ENCODE measurements at places on chromosomes 16 and 17.

DNA sequence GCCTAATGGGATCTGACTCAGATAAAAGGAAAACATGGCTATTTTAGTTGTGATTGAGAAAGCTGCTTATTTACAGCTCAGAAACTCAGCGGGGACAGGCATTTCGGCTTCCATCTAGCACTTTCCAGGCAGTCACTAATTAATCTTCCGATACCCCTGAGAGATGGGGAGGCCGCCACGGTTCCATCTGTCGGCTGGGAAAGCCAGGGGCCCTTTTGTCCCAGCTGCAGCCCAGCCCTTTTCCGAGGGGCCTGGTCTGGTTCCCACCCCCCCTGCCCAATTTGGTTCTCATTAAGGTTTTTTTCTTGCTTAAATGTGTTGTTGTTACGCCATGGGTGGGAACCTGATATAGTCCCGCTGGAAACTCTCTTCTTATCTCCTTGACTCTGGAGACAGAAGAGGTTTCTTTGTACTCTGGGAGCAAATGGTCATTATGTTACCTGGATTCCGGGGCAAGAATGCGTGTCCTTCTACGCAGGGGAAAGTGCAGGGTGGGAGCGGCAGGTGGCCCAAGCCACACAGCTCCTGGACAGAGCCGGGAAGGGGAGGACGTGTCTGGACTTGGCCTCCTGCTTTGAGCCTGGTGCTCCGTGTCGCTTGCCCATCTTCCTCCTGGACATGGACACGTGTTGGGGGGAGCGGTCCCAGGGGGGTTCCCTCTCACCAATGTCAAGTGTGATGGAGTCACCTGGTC, 50.9 kb upstream of the GSE1 start:
- DNase-seq = no peak

DNA sequence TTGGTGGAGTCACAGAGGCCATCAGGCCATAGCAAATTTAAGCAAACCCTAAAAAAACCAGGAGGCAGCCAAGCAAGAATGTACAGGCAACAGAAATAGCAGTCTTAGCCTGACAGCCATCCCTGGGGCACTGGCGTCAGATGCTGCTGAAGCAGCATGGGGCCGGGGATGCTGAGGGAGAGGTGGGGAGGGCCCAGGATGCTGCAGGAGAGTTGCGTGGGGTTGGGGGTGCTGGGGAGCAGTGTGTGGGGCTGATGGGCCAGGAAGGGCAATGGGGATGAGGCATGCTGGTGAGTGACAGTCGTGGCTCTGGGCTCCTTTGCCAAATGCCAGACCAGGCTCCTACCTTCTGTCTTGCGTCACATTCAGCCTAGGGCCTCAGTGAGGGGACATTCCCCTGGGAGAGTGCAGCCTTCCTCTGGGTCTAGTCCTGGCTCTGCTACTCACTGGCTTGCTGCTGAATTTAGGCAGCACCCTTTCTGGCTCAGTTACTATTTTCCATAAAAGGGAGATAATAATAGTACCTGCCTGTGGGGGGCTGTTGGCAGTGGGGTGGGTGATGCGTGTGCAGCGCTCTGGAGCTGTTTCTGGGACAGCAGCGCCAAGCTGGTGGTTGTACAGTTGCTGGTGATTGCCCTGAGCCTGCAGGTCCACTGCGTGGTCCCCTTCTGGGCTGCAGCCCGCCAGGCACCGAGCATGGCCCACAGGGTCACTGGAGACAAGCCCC, 88.1 kb downstream of the AMFR start:
- DNase-seq = no peak

DNA sequence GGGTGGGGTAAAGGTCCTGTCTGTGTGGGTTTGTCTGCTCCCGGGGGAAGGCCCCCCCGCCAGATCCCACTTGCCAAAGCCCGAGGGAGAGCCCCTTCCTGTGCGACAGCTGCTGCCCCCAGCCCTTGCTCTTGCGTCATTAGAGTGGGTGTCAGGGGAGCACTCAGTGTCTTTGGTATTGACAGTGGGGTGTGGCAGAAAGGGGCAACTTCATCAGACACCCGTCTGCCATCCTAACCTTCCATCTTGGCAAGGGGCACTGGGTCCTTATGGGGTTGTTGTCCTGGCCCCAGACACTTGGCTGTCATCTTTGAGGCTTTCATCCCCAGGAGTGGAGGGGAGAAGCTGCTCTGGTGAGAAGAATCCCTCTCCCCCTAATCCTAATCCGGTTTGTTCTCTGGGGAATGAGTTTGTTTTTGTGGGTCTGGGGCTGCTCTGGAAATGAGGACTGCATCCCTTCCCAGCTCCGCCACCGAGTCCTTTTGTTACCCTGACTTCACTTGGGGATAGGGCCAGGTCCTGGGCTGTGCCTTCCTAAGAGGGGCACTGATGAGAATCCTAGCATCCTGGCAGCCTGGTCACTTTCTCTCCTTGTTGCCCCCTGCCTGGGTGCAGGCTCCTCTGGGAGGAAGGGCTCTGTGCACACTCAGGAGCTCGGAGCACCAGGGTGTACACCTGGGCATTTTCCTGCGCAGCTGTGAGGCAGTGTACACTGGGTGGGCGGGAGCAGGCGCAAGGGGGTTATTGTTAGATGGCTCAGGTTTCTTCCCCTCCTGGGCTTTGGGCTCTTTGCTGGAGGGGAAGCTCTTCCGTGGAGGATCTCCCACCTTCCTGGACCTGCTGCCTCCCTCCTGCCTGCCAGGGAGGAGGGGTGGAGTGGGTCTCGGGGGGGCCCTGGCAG, 21.1 kb downstream of the GJD3 start:
- DNase-seq = no peak

DNA sequence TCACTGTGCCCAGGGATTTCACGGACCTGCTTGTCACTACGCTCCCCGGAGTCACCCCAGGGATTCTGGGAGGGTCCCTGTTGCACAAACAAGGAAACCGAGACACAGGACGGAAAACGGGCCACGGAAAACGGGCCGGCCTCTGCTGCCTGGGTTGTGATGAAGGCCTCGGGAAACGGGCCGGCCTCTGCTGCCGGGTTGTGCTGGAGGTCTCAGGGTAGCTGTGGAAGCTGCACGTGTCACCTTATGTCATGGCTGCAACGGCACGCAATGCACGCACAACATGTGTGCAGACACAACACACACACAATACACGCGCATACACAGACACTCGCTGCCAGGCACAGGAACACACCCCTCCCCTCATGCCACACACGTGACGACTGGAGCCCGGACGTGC, 27.0 kb upstream of the GNG13 start:
- DNase-seq = no peak

DNA sequence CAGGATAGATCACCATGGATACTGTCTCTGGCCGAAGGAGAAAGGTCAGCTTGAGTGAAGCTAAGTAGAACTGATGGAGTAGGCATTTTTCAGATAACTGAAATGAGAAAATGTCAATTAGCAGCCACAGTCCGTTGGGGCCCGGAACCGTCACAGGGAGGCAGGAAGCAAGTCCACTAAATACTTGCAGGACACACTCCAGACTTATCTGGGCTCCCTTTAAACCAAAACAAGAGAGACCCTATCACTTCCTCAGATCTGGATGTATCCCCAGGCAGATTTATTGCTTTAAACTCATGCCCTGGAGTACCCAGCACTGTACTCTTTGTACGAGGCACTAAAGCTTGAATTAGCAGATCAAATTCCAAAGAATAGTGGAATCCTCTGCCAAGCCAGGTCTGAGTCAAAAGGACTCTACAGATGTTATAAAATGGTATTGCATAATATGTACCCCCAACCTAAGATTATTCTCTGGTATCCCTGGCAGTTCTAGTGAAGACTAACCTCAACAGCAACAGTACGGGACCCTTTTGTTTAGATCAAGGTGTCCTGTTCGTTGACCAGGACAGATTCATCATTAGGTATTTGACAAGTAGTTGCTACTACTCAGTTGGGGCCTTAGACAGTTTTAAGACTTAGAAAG, 8.1 kb downstream of the ZP2 start:
- no peak for DNase-seq

- no peak for DNase-seq
Measured at GRCh38 chr16:391885-392335, 5.1 kb upstream of the NME4 start.
